ENCODE measurements at places on chromosomes 11 and 22. TPM values are rescaled to one million over a fixed set of nuclear protein-coding genes. Genes with fewer than 3 reads are reported as not detected.
A peak's percentile ranks its signal among the peaks of the same experiment; 100 is the strongest.

Gene RAB3IL1
- not detected for total RNA-seq

Gene INPP5J
- total RNA-seq: not detected

Gene OR4S1
- total RNA-seq: not detected

GRCh38 chr22:43811777-43812148 is 342 bp downstream of the EFCAB6 start:
- peak overlapping the region; percentile 52 for H3K27ac ChIP-seq
- H3K4me3 ChIP-seq: peak overlapping the region; percentile 93
- H3K27me3 ChIP-seq: no peaks in the 10 kb centered on the region
- no peak for DNase-seq
- peaks cover 29% of the 10 kb centered on the region for H3K4me1 ChIP-seq

DNA sequence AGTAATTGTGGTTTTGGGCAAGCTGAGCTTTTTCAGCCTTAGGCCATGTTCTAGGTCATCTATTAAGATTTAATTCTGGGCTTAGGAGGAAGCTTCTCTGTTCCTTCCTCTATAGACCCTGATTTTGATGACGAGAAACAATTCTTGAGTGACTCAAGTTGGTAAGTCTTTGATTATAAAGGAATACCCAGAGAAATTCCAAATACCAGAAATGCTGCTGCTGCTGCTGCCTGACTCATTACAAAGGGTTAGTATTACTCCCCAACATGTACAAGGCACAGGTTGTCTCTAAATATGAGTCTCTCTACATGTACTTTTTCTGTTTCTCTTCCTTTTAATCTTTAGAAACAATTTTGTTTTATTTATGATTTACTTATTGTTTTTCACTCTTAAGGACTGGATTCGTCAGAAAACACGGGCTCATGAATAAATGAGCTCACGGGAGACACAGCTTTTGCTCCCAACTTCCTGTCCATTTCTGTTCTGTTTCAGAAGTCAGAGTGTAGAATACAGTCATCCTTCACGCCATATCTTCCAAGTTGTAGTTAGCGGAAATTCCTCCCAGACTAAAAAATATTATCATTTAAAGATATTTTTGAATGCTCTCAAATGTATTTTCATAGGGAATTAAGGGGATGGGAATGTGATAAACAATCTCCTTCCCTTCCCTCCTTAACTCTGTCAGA is 31.8 kb upstream of the RBMXL2 start:
- H3K36me3 ChIP-seq: no peaks in the 10 kb centered on the region
- DNase-seq: no peak
- H3K27ac ChIP-seq: no peak overlapping the region
- no peaks in the 10 kb centered on the region for H3K27me3 ChIP-seq
- H3K4me3 ChIP-seq: no peak overlapping the region
- no peaks in the 10 kb centered on the region for H3K4me1 ChIP-seq

DNA sequence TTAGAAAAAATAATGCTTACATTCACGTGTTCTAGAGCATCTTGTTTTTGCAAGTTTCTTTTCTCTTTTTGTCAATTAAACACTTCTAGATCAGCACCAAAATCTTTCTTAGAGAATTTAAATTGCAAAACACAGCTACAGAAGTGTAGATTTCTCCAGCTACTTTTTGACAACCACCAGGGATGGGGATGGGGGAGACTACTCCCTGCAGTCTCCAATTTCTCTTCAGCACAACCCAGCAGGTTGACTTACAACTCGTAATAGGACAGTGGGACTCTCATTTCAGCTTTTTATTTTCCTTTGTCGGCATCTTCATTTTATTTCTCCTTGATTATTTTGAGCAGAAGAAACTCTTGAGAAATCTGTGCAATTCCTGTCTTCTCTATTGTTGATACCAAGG is 441.2 kb downstream of the LRRC4C start:
- DNase-seq: no peak
- no peaks in the 10 kb centered on the region for H3K4me1 ChIP-seq
- no peak overlapping the region for H3K4me3 ChIP-seq
- no peaks in the 10 kb centered on the region for H3K27me3 ChIP-seq

DNA sequence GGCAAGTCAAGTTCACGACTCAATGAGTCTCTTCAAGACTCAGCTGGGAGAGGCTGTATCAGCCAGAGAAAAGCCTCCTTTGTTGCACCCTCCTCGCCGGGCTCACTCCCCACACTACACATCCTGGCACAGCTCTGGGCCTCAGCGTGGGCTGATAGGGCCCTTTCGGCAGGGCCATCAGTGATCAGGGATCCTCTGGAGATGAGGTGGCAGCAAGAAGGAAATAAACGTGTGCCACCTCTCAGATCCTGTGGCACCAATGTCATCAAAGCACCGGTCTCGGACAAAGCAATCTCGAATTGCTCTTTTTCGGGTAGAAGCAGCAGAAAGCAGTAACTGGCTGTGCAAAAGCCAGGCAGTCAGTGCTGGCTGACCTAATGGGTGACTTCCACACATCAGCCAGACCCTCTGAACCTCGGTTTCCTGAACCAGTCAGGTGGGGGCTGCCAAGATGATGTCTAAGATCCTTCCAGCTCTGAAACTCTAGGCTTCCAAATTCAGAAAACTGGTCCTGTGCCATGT is 2.1 kb downstream of the EHD1 start:
- DNase-seq: no peak
- no peaks in the 10 kb centered on the region for H3K27me3 ChIP-seq
- peaks cover 59% of the 10 kb centered on the region for H3K36me3 ChIP-seq
- H3K4me3 ChIP-seq: peak overlapping the region; percentile 94

DNA sequence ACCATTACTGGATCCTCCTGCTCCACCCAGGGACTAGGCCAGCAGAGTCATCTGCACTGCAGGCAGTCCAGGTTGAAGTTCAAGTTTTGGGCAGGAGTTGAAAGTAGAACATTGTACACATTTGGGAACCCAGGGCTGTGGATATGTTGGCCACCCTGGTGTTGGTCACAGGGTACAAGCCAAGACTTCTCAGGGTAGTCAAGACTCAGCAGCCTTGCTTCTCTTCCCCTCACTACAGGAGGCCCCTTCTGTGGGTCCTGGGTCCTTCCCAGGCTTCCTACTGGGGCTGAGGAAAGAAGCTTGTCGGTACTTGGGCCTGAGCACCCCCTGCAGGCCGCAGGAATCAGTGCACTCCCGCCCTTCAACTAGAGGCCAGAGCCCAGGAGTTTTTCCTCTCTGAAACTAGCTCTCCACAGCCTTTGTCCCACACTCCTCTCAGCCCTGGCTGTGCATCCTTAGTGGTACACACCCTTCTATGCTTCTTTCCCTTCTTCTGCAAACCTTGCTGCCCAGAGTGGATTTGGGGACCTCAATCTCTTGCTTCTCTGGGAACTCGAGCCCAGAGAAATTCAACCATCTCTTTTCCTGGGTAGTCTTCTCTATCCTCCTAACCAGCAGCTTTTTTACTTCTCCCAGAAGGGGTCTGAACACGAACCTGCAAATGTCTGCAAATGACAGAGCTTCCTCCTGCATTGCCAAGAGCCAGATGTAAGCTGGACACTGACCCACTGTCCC is 2.6 kb upstream of the HPX start:
- DNase-seq: peak; percentile 62
- no peak overlapping the region for H3K27ac ChIP-seq
- peaks cover 3% of the 10 kb centered on the region for H3K27me3 ChIP-seq

Measured in activated CD4-positive, alpha-beta memory T cell treated with anti-CD3 and anti-CD28 coated beads, Interleukin-2, amount 10 ng/mL, durations not matched to agents 7 days and 5 days (primary cell).